T-cell (primary cell): ENCODE measurements at places on chromosomes 13 and 19. TPM values are rescaled to one million over a fixed set of nuclear protein-coding genes. Genes with fewer than 3 reads are reported as not detected.

PCSK4 gene
- total RNA-seq, result 9.1 TPM

DNA sequence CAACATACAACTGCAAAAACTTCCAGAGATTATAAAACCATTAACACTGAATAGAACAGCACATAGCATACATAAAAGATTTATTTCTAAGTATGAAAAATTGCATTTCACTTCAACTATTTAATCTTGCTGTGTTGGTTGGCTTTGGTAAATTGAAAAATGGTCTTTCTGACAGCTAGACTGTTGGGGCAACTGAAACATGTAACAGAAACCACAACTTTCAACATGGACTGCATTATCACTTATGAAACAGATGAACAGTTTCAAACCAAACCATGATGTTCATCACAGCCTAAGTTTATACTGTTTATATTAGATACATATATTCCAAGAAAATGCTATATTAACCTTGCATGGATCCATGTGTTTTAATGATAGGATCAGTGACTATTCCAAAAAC lies 324.1 kb upstream of the PCDH9 start:
- no peak overlapping the region for H3K4me3 ChIP-seq
- H3K27ac ChIP-seq, result no peak overlapping the region
- no peaks in the 10 kb centered on the region for H3K4me1 ChIP-seq
- no peak for DNase-seq
- H3K27me3 ChIP-seq, result no peaks in the 10 kb centered on the region
- no peaks in the 10 kb centered on the region for H3K36me3 ChIP-seq

SIGLECL1 gene
- not detected for total RNA-seq

ASF1B gene
- 3.6 TPM for total RNA-seq
